ENCODE measurements at places on chromosomes 16 and 17. TPM values are rescaled to one million over a fixed set of nuclear protein-coding genes. Genes with fewer than 3 reads are reported as not detected.

DNA sequence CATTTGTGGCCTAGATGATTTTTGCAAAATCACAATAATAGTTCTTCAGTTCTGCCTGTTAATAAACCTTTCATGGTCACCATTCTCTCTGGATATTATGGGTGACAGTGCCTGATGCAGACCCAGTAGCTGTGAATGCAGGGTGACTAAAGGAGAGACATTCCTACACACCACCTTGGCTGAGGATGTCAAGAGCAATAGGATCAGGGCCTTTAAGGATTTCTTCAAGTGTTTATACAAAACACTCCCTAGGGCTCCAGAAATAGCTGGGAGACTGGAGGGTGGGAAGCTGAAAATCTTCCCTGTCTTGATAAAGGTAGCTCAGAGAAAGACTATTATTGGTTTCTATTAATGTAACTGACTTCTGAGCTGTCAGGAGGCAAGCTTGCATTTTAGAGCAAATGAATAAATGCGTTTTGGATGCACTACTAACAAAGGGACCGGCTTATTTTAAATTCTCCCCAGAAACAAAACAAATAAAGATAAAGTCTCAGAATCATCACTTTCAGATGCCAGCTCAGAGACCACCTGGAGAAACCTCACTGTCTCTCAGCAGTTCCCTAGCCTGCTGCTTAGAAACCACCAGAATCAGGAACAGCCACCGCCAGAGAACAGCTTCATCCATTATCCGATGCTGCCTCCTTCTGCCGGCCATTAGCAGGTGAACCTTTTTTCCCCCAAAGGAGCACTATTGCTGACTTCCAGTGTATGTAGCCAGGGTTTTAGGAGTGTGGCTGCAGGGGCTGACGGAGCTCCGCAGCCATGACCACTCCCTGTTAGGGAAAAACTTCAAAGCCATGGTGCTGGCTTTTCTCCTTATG lies 171.4 kb upstream of the DYNLRB2 start:
- H3K36me3 ChIP-seq, result no peaks in the 10 kb centered on the region
- H3K27ac ChIP-seq, result no peak overlapping the region
- no peak overlapping the region for H3K4me3 ChIP-seq
- peak; percentile 86 for DNase-seq

- H3K27me3 ChIP-seq, result no peaks in the 10 kb centered on the region
- DNase-seq, result no peak
- H3K27ac ChIP-seq, result peak overlapping the region; percentile 100
- peak overlapping the region; percentile 98 for H3K4me3 ChIP-seq
- H3K4me1 ChIP-seq, result peaks cover 52% of the 10 kb centered on the region
Observed at GRCh38 chr17:50864747-50865059, 1.5 kb downstream of the TOB1 start.

DNA sequence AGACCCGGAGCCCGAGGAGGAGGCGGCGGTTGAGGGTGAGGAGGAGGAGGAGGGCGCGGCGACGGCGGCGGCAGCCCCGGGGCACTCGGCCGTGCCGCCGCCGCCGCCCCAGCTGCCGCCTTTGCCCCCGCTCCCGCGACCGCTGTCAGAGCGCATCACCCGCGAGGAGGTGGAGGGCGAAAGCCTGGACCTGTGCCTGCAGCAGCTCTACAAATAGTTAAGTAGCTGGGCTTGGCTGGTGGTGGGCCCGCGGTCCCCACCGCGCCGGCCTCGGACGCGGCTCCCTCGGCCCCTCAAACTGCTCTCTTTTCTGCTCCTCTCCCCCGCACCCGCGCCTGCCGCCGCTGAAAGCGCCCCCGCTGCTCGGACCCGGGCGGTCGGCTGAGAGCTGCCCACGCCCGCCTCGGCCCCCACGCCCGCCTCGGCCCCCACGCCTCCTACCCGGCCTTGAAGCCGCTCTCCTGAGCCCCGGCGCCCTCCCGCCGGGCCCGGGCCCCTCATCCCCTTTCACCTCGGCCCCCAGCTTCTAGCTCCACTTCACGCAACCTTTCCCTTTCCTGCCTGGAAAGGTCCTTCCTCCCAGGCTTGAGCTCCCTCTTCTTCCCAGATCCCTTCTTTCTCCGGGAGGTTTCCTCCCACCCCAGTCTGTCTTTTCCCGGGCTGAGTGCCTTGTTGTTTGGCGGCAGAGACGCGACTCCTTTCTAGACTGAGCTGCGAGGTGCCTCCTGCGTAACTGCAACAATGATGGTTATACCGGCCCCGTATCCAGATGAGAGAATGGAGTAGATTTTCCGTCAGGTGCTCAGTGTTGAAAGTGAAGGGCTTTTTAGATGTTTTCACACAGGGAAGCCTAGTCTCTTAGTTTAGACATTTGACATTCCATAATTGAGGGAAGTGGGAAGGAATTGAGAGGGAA lies 850 bp downstream of the PPM1E start:
- peaks cover 21% of the 10 kb centered on the region for H3K4me1 ChIP-seq
- H3K4me3 ChIP-seq, result peak overlapping the region; percentile 68
- peaks cover 67% of the 10 kb centered on the region for H3K27me3 ChIP-seq
- DNase-seq, result no peak
- no peaks in the 10 kb centered on the region for H3K36me3 ChIP-seq

- H3K27me3 ChIP-seq, result no peaks in the 10 kb centered on the region
- H3K27ac ChIP-seq, result no peak overlapping the region
- DNase-seq, result no peak
- H3K4me1 ChIP-seq, result peaks cover 13% of the 10 kb centered on the region
- peaks cover 9% of the 10 kb centered on the region for H3K36me3 ChIP-seq
Observed at GRCh38 chr17:79937391-79938335, 98.0 kb downstream of the TBC1D16 start.

- peak overlapping the region; percentile 68 for H3K27ac ChIP-seq
- H3K36me3 ChIP-seq, result no peaks in the 10 kb centered on the region
- peaks cover 12% of the 10 kb centered on the region for H3K27me3 ChIP-seq
- H3K4me3 ChIP-seq, result no peak overlapping the region
- peaks cover 32% of the 10 kb centered on the region for H3K4me1 ChIP-seq
Observed at GRCh38 chr16:10871157-10871991, 5.6 kb upstream of the CIITA start.

The SPATA22 gene
- not detected for polyA plus RNA-seq

GRCh38 chr16:56744996-56745640 lies 15.2 kb downstream of the NUP93 start:
- DNase-seq, result no peak
- no peaks in the 10 kb centered on the region for H3K27me3 ChIP-seq
- peaks cover 66% of the 10 kb centered on the region for H3K4me1 ChIP-seq
- peaks cover 16% of the 10 kb centered on the region for H3K36me3 ChIP-seq
- H3K4me3 ChIP-seq, result no peak overlapping the region

DNA sequence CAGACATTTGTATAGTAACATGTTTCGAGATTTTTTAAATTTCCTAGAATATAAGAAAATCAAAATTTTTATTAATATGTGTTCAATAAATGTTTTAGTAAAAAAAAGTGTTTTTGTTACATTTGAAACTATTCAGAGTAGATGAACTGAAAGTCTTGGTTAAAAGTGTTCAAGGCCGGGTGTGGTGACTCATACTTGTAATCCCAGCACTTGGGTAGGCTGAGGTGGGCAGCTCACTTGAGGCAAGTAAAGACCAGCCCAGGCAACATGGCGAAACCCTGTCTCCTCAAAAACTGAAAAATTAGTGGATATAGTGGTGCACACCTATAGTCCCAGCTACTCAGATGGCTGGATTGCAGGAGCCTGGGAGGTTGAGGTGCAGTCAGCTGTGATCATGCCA lies 16.8 kb upstream of the PHKG2 start:
- H3K4me1 ChIP-seq, result no peaks in the 10 kb centered on the region
- no peak for DNase-seq
- peaks cover 72% of the 10 kb centered on the region for H3K36me3 ChIP-seq
- H3K27me3 ChIP-seq, result no peaks in the 10 kb centered on the region

The SUZ12 gene
- polyA plus RNA-seq, result 12.8 TPM

DNA sequence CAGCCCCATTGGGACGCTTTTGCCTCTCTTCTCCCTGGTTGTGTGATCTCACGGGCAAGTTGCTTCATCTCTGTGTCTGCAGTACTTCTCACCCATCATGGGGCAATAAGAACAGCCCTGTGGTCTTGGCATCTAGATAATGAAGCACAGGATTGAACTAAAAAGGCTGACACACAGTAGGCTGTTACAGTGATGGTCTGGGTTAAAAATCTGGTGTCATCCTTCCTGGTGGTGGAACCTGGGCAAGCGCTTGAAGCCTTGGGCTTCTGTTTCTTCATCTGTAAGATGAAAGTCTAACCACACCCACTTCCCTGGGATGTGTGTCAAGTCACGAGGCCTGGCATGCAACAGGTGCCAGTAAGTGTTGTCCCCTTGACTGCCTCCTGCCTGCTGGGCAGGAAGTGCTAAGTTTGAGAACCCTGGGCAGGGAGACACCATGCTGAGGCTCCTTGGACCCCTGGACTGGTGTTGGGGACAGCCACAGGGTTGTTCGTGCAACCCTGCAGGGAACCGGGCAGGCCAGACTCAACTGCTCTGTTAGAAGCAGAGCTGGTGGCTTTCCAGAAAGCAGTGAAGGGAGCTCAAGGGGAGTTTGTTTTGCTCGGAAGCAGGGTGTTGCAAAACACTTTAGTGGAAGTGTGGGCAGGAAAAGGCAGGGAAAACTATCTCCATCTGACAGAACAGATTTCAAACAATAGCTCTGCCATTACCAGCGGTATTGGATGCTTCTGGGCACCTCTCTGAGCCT lies 5.9 kb upstream of the MAP2K3 start:
- H3K27me3 ChIP-seq, result no peaks in the 10 kb centered on the region
- H3K4me3 ChIP-seq, result no peak overlapping the region
- DNase-seq, result peak; percentile 65
- H3K36me3 ChIP-seq, result no peaks in the 10 kb centered on the region
- H3K4me1 ChIP-seq, result peaks cover 30% of the 10 kb centered on the region

DNA sequence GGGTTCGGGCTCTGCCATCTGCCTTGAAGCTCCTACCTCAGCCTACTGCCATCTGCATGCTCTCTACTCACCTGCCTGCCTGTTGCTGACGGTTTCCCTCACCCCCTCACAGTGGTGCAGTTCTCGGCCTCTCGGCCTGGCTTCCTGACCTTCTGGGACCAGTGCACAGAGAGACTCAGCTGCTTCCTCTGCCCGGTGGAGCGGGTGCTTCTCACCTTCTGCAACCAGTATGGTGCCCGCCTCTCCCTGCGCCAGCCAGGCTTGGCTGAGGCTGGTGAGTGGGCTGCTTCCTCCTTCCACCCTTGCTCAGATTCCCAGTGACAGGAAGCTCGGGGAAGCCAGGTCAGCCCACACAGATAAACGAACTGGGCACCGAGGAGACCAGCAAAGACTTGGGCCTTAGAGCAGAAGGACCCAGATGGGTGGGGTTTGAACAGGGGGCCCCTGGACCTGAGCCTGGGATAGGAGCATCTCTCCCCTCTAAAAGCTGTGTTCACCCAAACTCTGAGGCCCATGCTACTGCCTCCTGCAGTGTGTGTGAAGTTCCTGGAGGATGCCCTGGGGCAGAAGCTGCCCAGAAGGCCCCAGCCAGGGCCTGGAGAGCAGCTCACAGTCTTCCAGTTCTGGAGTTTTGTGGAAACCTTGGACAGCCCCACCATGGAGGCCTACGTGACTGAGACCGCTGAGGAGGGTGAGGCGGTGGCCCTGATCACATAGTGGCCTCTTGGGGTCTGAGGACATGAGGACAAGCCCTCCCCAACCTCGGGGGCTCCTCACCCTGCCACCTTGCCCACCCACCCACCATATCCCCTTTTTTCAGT lies 16.4 kb downstream of the RIPOR1 start:
- no peaks in the 10 kb centered on the region for H3K27me3 ChIP-seq
- no peak for DNase-seq
- peaks cover 39% of the 10 kb centered on the region for H3K4me1 ChIP-seq
- H3K36me3 ChIP-seq, result peaks cover 80% of the 10 kb centered on the region

DNA sequence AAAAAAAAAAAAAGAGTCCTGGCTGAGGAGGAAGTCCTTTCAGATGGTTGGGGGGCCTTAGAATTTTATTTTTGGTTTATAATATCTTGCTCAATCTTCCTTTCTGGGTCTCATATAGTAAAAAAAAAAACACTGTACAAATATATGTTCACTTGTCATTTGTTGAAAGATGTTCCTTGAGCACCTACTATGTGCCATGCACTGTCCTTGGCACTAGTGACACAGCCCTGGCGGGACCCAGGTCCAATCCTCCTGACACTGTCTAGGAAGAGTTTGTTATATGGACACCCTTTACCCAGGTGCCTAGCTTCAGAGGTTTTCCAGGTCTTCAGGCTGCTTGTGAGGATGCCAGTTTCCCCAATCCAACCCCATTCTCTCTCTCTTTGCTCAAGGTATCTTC lies 2.0 kb downstream of the CHST4 start:
- H3K4me1 ChIP-seq, result no peaks in the 10 kb centered on the region
- DNase-seq, result no peak
- H3K27me3 ChIP-seq, result peaks cover 25% of the 10 kb centered on the region

GRCh38 chr17:37218849-37219248 lies 156.9 kb upstream of the C17orf78 start:
- H3K27me3 ChIP-seq, result no peaks in the 10 kb centered on the region
- no peak for DNase-seq
- H3K4me1 ChIP-seq, result no peaks in the 10 kb centered on the region
- no peak overlapping the region for H3K27ac ChIP-seq

- peak overlapping the region; percentile 98 for H3K4me3 ChIP-seq
- H3K27me3 ChIP-seq, result peaks cover 14% of the 10 kb centered on the region
- peak overlapping the region; percentile 90 for H3K27ac ChIP-seq
- H3K4me1 ChIP-seq, result peaks cover 48% of the 10 kb centered on the region
Observed at GRCh38 chr17:28720247-28720996, 637 bp downstream of the RPL23A start.

The KRT33B gene
- polyA plus RNA-seq, result not detected

- no peaks in the 10 kb centered on the region for H3K27me3 ChIP-seq
- H3K4me1 ChIP-seq, result peaks cover 28% of the 10 kb centered on the region
Observed at GRCh38 chr17:17880577-17881196, 43.9 kb upstream of the SREBF1 start.

DNA sequence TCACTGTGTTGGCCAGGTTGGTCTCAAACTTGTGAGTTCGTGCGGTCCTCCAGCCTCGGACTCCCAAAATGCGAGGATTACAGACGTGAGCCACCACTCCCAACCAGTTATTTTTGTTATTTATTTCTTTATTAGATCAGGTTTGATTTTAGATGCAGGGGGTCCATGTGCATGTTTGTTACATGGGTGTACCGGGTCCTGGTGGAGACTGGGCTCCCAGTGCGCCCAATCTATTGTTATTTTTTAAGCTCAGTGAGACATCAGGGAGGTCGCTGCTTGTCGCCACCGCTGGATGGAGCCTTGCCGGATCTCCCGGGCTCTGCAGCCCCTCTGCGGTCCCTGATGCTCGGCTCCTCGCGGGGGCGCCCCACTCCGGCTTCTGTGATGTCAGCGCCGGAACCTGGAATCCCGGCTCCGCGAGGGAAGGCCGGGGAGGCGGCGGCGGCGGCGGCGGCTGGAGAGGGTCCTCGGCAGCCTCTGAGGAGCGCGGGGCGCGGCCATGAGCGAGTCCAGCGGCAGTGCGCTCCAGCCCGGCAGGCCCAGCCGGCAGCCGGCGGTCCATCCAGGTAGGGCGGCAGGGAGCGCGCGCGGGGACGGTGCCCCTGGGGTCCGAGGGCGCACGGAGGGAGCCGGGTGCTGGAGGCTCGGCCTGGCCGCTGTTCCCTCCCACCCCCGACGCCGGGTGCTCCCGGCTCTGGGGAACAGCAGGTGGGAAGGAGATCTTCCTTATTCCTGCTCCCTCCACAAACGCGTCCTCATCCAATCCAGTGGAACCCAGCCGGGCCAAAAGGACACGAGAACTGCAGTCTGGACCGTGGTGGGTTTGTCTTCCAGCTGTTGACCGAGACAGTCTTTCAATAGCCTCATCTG lies at the start of gene TMC7:
TMC7 (plus strand) TSS at position 370 of the 870 bp plus-strand sequence; CDS start at position 500, 130 bp downstream.
- no peaks in the 10 kb centered on the region for H3K36me3 ChIP-seq
- peak; percentile 83 for DNase-seq
- H3K4me1 ChIP-seq, result peaks cover 6% of the 10 kb centered on the region
- peak within 1 kb of the TSS; percentile 58 for H3K4me3 ChIP-seq
- peak within 1 kb of the TSS; percentile 83 for H3K27ac ChIP-seq

- H3K27me3 ChIP-seq, result no peaks in the 10 kb centered on the region
- peaks cover 22% of the 10 kb centered on the region for H3K4me1 ChIP-seq
- H3K36me3 ChIP-seq, result peaks cover 40% of the 10 kb centered on the region
- peak; percentile 89 for DNase-seq
- no peak overlapping the region for H3K4me3 ChIP-seq
Observed at GRCh38 chr17:82655038-82655479, 6.8 kb upstream of the WDR45B start.

The HSD17B2 gene
- polyA plus RNA-seq, result 11.3 TPM
